ENCODE measurements at places on chromosomes 13 and 19.

DNA sequence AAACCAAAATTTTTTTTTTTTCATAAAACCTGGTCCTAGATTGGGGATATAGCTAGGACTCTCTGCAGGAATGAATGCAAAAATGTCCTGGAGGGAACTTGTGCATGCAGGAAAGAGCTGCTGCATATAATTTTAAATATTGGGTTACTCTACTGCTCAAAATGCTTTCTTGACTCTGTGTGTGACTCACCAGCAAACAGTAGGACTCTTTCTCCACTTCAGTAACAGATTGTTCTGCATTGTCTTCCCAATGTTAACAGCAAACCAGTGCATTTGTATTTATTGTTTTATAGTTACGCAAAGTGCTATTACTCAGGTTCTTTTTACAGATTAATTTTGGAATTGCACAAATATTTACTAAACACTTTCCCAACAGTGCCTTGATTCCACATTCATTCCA lies 163.7 kb upstream of the KL start:
- DNase-seq = peak; percentile 54

GRCh38 chr19:5149508-5149907 lies 180.6 kb downstream of the KDM4B start:
- no peak for DNase-seq

GRCh38 chr19:55467236-55468053 lies 2.9 kb upstream of the C19orf85 start:
- DNase-seq = peak; percentile 84

DNA sequence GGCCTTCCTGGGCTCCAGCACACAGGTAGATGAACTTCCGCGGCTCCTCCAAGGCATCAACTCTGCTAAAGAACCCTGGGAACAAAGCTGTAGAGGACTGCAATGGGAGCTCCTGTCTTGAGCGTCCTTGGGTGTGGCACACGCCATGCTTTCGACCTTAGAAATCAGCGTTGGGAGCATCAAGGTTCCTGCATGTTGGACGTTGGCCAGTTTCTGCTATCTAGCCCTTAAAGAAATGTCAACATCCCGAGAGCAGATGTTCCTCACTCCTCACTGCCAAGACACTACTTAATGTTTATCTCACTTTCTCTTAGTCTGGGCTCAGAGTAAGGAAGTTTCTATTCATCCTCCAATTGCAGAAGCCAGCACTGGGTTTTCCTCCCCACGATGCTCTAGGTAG lies 70.6 kb upstream of the MEDAG start:
- DNase-seq = no peak

GRCh38 chr13:20672772-20673171 lies 30.7 kb upstream of the IL17D start:
- peak; percentile 86 for DNase-seq

DNA sequence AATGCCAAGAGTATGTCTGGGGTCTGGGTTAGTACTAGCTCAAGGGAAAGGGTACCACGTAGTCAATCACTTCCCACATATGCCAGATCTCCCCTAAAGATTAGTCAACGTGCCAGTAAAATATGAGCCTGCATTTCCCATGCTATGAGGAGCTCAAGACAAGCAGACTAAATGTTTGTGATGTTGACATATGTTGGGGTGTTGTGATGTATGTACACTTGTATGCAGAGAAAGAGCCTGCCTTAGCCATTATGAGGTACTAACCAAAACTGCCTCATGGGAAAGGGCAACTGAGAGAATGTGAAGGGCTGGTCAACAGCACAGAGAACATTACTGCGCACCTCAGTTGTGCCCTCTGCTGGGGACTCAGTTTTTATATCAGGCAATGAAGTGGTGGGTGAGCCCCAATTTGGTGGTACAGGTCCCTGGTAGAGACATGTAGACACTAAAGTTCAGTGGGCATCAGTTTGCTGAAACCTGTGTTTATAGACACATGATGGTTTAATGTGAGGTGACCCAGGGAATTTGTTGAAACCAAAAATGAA lies 287.0 kb downstream of the DCT start:
- peak; percentile 47 for DNase-seq

GRCh38 chr19:33401683-33402420 lies 28.3 kb downstream of the CEBPG start:
- DNase-seq = no peak

DNA sequence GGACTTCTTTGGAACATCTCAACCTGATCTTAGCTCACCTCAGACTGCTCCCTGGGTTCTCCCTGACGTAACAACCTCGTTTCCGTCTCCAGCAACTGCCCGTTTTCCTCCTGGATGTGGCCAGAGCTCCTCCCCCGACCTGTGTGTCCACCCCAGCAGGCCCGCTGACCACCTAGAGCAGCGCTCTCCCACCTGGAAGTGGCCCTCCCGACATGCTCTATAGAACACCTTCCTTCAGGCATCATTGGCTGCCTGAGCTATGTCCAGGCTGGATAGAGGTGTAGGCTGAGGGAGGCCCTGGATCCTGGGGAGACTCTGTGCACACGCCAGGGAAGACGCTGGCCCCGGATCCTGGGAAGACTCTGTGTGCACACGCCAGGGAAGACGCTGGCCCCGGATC lies 81.3 kb downstream of the TEX29 start:
- DNase-seq = no peak

DNA sequence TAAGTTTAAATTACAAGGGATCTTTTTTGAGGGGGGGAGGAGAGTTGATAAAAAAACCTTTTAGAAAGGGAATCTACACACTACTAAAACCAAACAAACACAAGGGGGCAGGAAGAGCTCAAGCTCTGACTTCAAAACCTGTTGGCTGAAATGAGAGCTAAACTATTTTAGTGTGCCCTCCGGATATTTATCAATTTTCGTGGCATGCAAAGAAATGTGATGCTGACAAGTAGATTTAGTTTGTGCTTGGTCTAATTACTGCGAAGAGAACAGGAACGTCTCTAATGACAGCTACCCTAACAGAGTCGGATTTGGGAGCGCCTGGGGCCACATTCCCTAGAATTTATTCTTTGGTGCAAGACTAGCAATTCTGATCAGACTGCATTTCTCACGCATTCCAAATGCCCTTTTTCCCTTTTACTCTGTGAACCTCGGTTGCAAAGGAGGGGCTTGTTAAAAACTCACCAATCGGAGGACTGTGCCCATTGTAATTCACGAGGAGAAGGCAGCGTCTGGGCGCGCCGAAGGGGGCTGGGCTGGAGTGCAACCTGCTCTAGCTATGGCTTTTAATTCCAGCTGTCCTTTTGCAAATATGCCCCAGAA lies 802 bp upstream of the FREM2 start:
- no peak for DNase-seq

DNA sequence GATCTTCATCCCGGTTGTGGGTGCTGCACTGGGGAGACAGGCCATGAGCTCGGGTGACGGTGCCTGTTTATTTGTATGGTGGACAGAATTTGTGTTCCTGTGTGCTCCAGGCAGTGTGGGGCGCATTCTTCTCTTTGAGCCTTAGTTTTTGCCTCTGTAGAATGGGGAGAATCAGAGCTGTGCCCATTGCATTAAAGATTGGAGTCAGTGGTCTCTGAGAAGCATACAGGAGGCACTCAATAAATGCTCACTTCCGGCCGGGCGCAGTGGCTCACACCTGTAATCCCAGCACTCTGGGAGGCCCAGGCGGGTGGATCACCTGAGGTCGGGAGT lies 23.0 kb downstream of the NFIC start:
- DNase-seq = no peak

DNA sequence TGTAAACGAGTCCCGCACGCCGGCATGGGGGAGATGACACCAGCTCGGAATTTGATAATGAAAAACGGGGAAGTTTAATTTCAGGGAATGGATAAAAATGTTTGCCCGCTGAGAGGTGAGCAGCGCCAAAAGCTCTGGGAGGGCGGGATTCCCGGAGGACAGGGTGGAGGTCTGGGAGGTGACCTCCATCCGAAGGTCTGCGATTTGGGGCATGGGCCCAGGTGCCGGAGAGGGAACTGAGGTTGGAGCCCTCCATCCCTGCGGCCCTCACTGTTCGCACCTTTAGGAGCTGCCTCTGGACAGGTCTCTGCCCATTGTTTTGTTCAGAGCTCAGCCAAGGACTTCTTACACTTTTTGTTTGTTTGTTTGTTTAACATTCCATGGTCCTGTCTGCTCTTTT lies 129.8 kb downstream of the URI1 start:
- no peak for DNase-seq

- DNase-seq = peak; percentile 81
Observed at GRCh38 chr13:32639502-32640105, 53.4 kb downstream of the PDS5B start.

DNA sequence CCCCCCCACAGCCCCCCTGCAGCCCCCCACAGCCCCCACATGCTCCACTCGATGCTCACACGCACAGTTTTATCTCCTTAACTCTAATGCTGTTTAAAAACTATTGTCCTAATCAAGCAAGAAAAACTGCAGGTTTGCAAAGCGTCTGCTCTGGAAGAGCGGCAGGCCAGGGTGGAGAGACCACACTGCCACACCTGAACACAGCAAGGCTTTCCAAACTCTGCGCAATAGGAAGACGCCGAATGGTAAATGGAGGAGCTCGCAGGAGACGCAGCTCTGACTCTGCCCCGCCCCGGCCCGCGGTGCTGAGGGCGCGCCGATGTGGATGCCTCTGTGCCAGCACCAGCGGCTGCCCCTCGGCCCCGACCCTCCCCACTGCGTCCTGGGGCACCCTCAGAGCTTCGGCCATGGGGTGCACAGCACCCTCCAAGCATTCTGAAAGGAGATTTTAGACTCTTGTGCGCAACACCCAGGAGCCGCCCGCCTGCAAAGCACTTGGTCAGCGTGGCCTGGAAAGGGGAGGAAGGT lies 32.4 kb downstream of the RASA3 start:
- DNase-seq = peak; percentile 65

DNA sequence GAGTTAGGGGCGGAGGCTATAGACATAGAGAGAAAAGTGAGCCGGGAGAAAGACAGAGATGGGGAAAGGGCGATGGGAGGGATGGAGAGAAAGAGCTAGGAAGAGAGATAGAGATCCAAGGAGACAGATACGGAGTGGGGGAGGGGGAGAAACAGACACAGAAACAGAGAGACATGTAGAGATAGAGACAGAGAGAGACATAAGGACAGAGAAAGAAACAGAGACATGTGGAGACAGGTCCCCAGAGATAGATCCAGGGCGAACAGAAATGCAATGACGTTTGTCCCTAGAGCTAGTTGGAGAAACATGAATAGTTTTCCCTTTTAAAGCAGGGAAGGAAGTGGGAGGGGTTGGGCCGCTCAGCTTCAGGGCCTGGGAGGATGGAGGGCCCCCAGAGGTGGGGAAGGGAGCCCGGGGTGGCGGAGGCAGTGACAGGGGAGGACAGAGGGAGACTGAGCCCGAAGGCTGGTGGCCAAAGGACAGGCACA lies 4.6 kb downstream of the PPP1R14A start:
- peak; percentile 40 for DNase-seq

DNA sequence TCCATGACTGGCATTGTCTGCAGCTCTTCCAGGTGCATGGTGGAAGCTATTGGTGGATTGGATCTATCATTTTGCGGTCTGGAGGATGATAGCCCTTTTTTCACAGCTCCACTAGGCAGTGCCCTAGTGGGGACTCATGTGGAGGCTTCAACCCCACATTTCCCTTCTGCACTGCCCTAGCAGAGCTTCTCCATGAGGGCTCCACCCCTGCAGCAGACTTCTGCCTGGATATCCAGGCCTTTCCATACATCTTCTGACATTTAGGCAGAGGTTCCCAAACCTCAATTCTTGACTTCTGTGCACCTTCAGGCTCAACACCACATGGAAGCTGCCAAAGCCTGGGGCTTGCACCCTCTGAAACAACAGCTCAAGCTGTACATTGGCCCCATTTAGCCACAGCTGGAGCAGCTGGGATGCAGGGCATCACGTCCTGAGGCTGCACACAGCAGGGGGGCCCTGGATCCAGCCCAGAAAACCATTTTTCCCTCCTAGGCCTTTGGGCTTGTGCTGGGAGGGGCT lies 800.2 kb upstream of the MIR17HG start:
- DNase-seq = no peak

DNA sequence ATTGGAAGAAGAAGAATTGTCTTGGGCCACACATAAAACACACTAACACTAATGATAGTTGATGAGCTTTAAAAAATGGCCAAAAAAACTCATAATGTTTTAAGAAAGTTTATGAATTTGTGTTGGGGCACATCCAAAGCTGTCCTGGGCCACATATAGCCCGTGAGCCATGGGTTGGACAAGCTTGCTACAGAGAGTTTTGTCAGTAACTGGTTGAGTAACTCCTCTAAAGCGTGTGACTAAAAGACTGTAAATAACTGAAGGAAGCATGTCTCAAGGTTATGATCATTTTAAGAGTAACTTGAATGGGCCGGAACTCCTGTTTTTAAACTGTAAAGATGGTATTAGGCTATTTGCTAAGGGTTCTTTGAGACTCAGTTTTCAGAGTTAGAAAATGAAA lies 118.0 kb downstream of the KL start:
- no peak for DNase-seq

DNA sequence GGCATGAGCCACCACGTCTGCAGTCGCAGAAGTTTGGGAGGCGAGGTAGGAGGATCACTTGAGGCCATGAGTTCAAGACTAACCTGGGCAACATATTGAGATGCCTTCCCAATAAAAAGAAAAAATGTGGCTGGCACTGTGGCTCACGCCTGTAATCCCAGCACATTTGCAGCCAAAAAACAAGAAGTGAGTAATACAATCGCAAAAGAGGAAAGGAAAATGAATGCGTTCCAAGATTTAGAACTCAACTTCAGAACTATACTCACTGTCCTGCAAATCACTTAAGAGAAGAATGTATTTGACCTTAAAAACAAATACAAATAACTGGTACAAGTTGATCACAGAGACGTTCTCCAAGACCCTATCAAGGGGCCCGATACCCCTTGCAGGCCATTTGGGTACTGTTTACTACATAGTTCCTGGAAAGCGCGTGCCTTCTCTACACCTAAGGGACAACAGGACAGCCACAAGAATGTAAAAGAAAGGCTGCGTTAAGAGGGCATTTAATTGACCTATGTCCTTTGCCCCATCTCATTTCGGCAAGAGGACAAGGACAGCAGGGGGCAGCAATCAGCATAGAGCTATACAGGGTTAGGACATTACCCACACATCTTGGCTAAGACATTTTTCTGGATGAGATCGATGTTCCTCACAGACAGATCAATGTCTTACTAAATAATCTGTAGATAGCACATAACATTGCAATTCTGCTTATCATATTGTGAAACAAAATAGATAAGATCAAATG lies 41.3 kb downstream of the FLT3 start:
- DNase-seq = peak; percentile 48

DNA sequence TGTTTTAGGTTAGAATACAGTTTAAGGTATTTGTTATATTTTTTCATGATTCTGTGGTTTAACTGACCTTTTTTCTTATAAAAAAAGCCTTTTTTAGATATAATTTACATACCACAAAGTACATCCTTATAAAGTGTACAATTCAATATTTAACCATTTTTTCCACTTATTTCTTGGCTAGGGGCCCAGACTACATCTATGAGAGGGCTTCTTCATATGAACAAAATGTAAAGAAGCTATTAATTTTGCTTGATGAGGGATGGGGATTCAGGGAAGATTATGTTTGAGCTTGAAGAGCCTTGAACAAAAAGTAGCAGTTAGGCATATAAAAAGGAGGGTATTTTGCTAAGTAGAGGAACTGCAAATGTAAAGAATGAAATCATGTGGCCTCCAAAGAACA lies 2.2 kb downstream of the CCDC122 start:
- no peak for DNase-seq

- no peak for DNase-seq
Observed at GRCh38 chr19:6736917-6737283, 480 bp downstream of the GPR108 start.
